ENCODE measurements at places on chromosomes 16 and 17. TPM values are rescaled to one million over a fixed set of nuclear protein-coding genes. Genes with fewer than 3 reads are reported as not detected.

DNA sequence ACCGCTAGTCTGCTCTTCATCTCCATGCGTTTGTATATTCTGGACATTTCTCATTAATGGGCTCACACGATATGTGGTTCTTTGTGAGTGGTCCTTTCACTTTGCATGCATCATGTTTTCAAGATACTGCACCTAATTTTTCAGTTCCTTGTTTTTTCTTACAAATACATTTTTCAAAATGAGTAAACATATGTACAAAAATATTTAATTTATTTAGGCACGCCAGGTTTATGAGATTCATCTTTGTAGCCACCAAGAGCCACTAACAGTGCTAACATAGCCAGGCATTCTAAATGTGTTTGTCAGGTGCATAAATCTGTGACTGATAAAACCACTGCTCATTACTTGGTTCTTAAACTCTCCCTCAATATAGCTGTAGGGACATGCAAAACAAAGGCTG, 375.3 kb downstream of the WWOX start:
- DNase-seq: no peak

SPATA32 gene
- total RNA-seq: 0.56 TPM

PITPNM3 gene
- 0.81 TPM for total RNA-seq

TBC1D3H gene
- total RNA-seq: not detected

- DNase-seq: no peak
Observed at GRCh38 chr17:51995797-51996403, 162.6 kb downstream of the CA10 start.

- DNase-seq: no peak
Observed at GRCh38 chr17:57864273-57864672, 14.4 kb upstream of the MRPS23 start.

Data from activated T-helper 1 cell treated with anti-CD3 and anti-CD28 coated beads, Interleukin-12 subunit alpha, Interleukin-12 subunit beta, Interleukin-2, Interleukin-4 antibody, amounts not matched to agents 30 ng/mL and 10 ng/mL and 1 ng/mL, durations not matched to agents 14 hours and 24 hours and 36 hours (primary cell).